ENCODE measurements at places on chromosomes 1 and 21.

- DNase-seq = no peak
These were observed 4.6 kb downstream of the MIB2 start for GRCh38 chr1:1619917-1620361.

GRCh38 chr1:105005594-105006195 is 1256.0 kb downstream of the AMY1C start:
- DNase-seq = no peak

DNA sequence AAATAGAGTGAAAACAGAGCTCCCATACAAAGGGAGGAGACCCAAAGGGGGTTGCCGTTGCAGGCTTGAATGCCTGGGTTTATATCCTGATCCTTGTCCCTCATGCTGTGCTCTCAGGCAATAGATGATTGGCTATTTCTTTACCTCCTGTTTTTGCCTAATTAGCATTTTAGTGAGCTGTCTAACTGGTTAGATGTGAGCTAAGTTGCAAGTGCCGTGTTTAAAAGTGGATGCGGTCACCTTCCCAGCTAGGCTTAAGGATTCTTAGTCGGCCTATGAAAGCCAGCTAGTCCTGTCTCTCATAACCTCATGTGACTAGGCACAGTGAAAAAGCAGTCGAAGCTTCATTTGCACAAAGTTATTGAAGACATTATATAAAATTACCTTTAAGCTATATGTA is 356.7 kb upstream of the TMPRSS15 start:
- DNase-seq = no peak

- DNase-seq = no peak
These were observed 44.2 kb downstream of the RAB3B start for GRCh38 chr1:51946300-51946699.

DNA sequence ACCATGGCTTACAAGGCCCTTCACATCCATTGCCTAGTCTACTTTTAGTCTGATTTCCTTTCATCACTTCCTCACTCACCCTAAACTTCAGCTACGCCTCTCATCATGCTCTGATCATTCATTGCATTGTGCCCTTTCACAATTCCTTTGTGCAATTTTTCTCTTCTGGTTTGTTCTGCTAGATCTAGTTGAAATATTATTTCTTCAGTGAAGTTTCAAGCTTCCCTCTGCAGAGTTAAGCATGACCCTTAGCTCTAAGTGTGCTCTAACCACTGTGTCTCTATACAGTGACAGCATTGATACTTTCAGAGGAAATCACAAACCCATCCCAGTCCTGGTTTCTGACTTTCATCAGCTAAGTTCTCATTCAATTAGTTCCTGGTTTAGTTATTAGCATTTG is 166.1 kb downstream of the PLA2G4A start:
- DNase-seq = no peak
